ENCODE measurements at places on chromosomes 12 and 14. TPM values are rescaled to one million over a fixed set of nuclear protein-coding genes. Genes with fewer than 3 reads are reported as not detected.

GRCh38 chr14:52602131-52602530 lies 49.5 kb downstream of the GPR137C start:
- no peak for DNase-seq

DNA sequence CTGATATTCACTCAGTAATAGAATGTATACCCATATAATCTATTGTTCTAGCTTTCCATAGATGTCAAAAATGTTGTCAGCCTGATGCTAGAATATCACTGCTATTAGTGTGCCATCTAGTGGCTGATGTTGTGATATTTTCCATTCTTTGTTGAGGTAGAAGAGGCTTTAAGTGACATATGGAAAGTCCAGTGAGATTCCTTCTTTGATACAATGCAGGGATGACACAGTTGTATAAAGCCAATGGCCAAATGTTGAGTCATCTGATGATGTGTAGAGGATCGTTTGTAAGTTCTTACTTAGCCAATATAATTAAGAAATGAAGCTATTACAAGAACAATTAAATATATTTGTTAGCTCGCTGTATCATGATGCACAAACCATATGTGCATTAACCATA lies 58.1 kb upstream of the PCED1B start:
- DNase-seq, result no peak

DNA sequence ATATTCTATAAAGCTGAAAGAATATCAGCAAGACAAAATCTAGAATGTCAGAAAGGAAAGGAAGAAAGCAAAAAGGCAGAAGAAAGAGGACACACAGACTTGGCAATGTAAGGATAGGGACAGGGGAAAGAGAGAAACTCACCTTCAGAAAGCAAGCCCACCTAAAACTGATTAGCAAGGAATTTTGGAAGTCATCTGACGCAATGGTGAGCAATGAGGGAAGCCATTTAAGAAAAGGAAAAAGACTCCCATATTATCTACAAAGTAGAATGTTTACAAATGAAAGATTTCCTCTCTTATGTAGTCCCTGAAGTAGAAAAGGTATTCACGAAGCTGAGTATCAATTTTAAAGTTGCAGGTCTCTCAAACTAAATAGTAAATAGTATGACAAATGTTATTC lies 35.2 kb upstream of the FOXG1 start:
- DNase-seq, result no peak

DNA sequence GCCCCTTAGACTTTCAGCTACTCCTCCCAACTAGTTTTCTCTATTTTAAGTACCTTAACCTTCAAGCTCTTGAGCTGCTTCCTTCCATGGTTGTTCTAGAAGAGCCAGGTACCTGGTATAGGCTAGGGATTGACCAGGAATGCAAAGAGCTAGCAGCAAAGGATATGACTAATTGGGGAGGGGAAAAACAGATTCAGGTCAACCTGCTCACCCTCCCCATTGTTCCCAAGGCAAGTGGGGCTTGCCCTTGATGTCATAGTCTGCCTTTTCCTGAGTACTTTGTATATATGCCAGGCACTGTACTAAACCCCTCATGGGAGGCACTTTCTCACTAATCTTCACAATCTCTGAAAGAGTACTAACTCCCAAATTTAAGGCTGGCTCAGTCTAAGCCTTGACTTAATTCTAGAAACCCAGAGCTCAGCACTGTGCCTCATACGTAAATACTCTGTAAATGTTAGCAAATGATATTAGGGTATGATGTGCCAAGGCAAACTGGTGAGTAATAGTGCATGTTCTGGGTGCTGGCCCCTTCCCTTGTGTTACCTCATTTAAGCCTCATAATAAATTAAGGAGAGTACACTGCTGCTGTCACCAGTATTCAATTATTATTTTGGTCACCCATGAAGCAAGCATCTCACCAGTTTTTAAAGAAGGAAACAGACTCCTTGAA lies 42.2 kb downstream of the SUDS3 start:
- no peak for DNase-seq

DNA sequence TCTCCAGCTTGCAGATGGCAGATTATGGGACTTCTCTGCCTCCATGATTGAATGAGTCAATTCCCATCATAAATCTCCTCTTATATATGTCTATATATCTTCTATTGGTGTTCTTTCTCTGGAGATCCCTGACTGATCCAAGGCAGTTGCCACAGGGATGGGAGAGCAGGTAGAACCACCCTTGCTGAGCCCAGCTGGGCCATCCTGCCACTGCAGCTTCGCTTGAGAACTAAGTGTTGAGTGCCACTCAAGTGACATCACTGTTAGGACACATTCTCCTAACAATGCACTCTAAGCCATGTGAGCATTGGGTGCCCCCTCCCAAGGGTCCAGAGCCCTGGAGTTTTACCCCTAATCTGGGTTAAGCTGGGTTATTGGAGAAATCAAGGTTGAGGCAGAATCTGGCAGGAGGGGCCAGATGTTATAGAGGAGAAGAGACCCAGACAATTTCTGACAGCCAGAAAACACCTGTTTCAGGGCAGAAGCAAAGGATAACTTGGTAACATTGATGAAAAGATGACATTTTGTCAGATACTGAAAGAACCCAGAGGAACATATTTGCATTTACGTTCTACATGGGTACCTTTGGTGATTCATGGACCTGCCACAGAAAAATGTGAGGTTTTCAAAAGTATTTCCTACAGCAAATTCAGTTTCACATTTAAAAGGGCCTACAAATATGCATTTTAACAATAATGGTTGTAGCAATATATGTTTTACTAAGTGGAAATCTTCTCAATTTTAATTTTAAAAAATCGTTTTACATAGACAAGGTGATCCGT lies 57.2 kb upstream of the MAX start:
- DNase-seq, result no peak

The P2RX7 gene
- 0.65 TPM for total RNA-seq
